ENCODE measurements at places on chromosomes 5 and 9.

DNA sequence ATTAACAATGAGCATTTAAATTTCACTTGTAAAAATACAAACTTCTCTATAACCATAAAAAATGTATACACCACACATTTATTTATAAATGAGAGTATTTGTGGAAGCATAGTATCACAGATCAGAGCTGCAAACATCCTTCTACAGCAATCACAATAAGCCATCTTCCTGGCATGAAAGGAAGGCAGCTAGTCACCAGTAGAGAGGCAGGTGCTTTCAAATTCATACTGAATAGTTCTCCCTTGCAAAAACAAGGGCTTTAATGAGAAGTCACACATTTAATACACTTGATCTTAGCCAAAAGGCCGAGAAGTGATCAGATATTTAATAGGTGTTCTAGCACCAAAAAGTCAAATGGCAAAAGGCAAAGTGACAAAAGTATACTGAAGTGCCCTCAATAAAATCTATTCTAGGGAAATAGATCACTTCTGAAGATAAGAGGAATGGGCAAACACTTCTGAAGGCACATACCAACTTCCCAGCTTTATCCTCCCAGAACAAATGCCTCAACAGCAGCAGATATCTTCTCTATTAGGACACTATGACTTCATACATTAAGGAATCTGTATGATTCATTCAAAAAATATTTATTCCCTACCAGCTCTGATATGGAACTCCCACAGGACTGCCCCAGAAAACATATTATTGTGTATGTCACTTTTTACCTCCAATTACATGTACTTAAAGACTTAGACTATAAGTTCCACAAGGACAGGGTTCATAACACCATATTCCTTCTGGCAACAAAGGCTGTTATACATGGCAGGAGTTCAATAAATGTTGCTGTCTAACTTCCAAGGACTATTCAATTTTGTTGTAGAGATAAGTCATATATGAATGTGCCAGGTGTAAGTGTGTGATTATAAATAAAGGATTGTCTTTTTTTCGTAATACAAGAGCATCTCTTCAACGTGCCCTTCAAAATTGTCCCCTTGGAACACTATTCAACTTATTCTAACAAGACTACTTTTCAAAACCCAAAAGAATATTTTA lies 31.7 kb downstream of the MAPKAP1 start:
- no peak for DNase-seq
- H3K27me3 ChIP-seq: no peaks in the 10 kb centered on the region
- no peak overlapping the region for H3K27ac ChIP-seq
- no peaks in the 10 kb centered on the region for H3K4me1 ChIP-seq
- H3K36me3 ChIP-seq: peaks cover 3% of the 10 kb centered on the region

GRCh38 chr5:150530951-150531588 lies 23.1 kb downstream of the NDST1 start:
- H3K36me3 ChIP-seq: no peaks in the 10 kb centered on the region
- no peak overlapping the region for H3K4me3 ChIP-seq
- H3K4me1 ChIP-seq: no peaks in the 10 kb centered on the region
- H3K27ac ChIP-seq: no peak overlapping the region
- H3K27me3 ChIP-seq: no peaks in the 10 kb centered on the region
- DNase-seq: no peak

- H3K4me1 ChIP-seq: no peaks in the 10 kb centered on the region
- H3K36me3 ChIP-seq: no peaks in the 10 kb centered on the region
- no peak overlapping the region for H3K27ac ChIP-seq
- no peak overlapping the region for H3K4me3 ChIP-seq
- H3K27me3 ChIP-seq: peaks cover 12% of the 10 kb centered on the region
Measured at GRCh38 chr5:124752854-124753720, 6.6 kb upstream of the ZNF608 start.

GRCh38 chr9:25935188-25935587 lies 256.9 kb upstream of the TUSC1 start:
- DNase-seq: no peak
- no peak overlapping the region for H3K4me3 ChIP-seq
- no peaks in the 10 kb centered on the region for H3K4me1 ChIP-seq
- H3K36me3 ChIP-seq: no peaks in the 10 kb centered on the region
- H3K27ac ChIP-seq: no peak overlapping the region

GRCh38 chr5:68419637-68420452 lies 204.3 kb downstream of the PIK3R1 start:
- no peak overlapping the region for H3K27ac ChIP-seq
- peaks cover 21% of the 10 kb centered on the region for H3K4me1 ChIP-seq
- no peaks in the 10 kb centered on the region for H3K27me3 ChIP-seq

DNA sequence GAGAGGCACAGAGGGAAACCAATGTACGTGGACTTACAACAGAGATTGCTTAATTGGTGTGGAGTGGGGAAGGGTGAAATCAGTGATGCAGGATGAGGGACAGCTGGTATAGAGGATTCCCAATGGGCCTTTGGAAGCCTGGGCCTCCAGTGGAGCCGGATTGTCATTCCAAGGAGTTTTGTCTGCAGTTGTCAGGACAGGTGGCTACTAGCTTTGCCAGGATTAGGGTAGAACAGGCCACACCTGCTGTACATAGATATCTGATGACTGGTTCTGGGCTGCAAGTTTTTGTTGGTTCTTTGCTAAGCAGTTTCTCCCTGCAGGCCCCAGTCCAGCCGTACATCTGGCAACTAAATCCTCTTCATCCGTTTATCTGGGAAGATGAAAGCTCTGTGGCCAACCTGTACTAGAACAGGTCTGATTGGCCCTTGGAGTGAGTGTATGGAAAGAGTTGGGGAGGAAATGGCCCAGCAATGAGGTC lies 4.2 kb downstream of the SKP2 start:
- no peaks in the 10 kb centered on the region for H3K27me3 ChIP-seq
- H3K36me3 ChIP-seq: peaks cover 76% of the 10 kb centered on the region
- H3K4me3 ChIP-seq: no peak overlapping the region
- H3K4me1 ChIP-seq: peaks cover 62% of the 10 kb centered on the region

DNA sequence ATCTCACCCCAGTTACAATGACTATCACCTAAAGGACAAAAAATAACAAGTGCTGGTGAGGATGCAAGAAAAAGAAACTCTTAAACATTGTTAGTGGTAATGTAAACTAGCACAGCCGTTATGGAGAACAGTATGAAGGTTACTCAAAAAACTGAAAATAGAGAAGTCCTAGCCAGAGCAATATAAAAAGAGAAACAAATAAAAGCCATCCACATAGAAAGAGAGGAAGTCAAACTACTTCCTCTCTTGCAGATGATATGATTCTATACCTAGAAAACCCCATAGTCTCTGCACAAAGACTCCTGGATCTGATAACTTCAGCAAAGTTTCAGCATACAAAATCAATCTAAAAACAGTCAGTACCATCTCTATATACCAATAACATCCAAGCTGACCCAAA lies 221.5 kb upstream of the FAM174A start:
- no peak for DNase-seq
- H3K36me3 ChIP-seq: no peaks in the 10 kb centered on the region
- H3K27ac ChIP-seq: no peak overlapping the region
- no peaks in the 10 kb centered on the region for H3K27me3 ChIP-seq

DNA sequence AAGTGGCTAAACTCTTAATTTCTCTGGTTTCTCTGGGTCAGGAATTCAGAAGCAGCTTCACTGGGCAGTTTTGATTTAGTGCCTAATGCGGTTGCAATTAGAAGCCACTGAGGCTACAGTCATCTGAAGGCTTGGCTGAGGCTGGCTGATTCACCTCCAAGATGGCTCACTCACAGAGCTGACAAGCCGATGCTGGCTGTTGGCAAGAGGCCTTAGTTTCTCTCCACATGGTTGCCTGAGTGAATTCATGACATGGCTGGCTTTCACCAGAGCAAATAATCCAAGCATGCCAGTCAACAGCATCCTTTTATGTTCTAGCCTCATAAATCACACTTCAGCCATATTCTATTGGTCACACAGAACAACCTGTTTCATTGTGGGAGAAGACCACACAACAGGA lies 2.8 kb upstream of the CDK7 start:
- no peaks in the 10 kb centered on the region for H3K27me3 ChIP-seq
- peaks cover 21% of the 10 kb centered on the region for H3K36me3 ChIP-seq
- peaks cover 21% of the 10 kb centered on the region for H3K4me1 ChIP-seq
- H3K4me3 ChIP-seq: no peak overlapping the region
- H3K27ac ChIP-seq: no peak overlapping the region

All from activated CD4-positive, alpha-beta memory T cell treated with anti-CD3 and anti-CD28 coated beads, Interleukin-2, amount 10 ng/mL, durations not matched to agents 7 days and 5 days (primary cell).